ENCODE measurements at places on chromosomes 2 and 18.

DNA sequence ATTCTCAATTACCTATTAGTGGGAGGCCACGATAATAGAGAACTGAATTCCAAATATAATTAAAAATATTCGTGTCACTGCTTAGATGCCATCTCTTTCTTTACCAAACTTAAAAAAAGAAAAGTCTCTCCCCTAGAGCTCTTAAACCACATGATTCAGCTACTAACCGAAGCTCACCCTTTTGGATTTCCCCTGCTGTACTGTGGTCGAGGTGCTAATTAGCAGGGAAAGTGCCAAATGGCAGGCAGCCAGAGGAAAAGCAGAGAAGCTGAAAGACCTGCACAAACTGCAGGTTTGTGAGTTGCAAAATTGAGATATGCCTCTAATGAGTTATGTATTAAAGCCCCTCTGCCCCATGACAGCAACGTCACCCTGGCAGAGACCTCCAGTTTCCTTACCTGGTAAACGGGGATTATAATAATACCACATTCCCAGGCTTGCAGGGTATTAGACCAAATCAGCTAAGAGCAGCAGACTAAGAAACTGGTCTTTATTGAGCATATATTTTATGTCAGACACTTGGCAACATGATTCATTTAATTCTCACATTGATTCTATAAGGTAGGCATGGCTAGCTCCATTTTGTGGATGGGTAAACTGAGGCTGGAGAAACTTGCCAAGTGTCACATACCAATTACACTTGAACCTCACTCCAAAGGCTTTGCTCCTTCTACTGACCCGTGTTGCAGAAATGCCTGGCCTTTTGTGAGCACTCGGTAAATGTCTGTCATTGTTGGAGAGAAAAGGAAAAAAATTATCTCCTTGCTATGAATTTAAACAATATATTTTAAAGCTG is 259.7 kb downstream of the LPIN1 start:
- peak; percentile 37 for DNase-seq

DNA sequence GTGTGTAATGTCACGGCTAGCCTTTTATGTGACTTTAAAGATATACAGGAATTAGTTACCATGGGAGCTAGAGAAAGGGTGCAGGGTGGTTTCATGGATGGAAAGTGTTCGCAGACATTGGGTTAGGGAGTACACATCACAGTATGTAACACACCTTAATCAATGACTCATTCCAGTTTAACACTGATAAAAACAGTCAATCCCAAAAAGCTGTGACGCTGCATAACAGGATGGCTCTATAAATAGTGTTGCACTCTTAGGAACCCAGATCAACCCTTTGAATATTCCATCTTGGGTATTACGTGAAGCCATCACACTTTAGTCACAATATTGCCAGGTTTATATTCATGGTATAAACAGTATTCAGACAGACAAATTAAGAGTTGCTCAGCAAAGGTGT is 33.6 kb downstream of the CAB39 start:
- no peak for DNase-seq

- DNase-seq = no peak
Observed at GRCh38 chr2:42360493-42360889, 526 bp downstream of the COX7A2L start.

- DNase-seq = no peak
Observed at GRCh38 chr18:777021-777420, 35.0 kb downstream of the YES1 start.

GRCh38 chr2:187477051-187477450 is 29.0 kb upstream of the CALCRL start:
- no peak for DNase-seq

GRCh38 chr18:13276530-13277520 is 58.3 kb downstream of the LDLRAD4 start:
- no peak for DNase-seq

DNA sequence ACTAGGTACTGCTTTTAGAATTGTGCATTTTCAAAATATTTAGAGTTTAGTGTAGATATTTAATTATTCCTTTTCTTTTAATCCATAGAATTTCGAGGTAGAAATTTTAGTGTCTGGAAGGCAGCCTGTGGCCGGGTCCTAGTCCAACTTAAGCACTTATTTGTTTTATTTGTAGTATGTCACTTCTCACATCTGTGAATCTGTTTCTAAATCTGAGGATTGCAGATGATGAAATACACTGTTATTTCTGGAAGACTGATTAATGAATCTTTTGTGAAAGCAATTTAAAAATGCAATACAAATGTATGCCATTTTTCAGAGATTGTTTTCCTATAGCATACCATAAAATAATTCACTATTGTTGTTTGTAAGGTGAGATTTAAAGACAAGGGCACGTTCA is 483.9 kb upstream of the TRIB2 start:
- DNase-seq = no peak

All from GM12864 (cell line).